ENCODE measurements at places on chromosomes 7 and 10.

DNA sequence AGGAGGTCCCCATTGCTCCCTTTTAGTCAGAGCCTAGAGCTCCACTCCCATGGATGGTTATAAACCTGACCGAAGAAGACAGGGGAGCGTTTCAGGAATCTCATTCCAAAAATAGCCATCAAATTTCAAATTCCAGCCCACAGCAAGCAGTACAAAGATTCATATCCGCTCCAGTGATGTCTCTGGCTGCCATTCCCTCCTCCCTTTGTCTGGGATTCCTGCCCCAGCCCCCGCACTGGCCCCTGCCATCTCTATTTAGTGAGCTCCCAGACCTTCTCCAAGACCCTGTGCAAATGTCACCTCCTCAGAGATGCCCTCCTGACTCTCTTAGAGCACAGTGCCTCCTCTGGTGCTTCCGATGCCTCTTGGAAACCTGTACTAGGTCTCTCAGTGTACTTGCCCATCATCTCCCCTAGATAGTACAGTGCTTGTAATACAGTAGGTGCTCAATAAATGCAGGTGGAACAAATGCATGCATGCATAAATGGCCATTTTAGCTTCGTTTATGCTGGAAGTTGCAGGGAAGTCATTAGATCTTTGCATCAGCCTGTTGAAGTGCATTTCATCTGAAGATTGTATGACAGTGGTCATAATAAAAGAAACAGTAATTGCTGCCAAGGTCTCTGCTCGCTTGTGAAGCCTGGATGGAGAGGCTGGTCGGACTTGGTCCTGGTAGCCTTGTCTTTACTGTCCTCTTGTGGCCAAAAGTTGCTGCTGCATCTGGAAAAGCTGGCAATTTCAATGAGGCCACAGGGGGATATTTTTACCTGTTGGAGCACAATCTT, 32.0 kb upstream of the HABP2 start:
- no peak for DNase-seq

GRCh38 chr7:28998105-28998504, 40.0 kb upstream of the TRIL start:
- no peak for DNase-seq

GRCh38 chr10:75417522-75417927, 13.9 kb upstream of the LRMDA start:
- DNase-seq = no peak

DNA sequence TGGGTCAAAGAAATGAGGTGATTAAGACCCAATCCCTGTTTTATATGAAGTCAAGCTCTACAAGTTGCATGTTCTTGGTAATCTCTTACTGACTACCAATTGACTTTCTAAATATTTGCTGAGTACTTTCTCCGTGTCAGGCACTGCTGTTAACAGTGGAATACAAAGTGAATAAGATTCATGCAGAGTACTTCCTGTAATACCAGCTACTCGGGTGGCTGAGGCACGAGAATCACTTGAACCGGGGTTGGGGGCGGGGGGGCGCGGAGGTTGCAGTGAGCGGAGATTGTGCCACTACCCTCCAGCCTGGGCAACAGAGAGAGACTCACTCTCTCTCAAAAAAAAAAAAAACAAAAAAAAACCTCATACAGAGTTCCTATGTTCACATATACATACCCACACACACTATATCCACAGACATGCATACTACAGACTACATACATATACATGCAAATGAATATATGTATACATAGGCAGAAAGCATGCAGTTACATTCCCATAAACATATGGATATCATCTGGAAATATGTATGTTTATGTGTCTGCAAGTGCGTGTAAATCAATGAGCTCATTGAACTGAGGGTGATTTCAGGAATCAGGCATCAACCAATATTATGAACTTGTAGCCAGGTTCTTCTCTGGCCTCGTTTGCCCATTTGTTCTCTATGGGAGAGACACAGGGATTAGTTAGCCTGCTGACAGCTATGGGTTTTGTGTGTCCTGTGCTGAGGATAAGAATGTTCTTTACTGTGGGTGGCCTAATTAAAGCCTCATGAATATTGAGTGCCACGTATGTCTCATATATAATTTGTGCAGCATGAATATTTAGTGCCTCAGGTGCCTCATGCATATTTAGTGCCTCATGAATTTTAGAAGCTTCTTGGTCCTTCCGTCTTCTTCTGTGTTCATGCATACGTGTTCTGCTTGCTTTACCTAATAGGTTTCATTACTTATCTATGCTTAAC, 73.9 kb downstream of the BICC1 start:
- no peak for DNase-seq

DNA sequence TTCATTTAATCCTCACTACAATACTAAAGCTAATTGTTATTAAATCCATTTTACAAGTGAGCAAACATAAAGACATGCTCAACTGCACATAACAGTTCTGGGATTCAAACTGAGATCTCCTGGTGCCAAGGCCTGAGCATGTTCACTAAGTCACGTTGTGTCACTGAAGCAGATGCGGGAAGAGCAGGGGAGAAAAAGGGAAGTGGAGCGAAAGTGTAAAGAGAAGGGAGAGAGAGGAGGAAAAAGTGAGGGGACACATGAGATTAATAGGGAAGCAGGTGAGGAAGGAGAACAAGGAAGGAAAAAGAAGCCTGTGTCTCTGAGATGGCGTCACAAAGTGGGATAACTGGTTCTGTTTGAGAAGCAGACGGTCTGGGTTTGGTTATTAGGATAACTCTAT, 38.9 kb upstream of the KAT6B start:
- no peak for DNase-seq

DNA sequence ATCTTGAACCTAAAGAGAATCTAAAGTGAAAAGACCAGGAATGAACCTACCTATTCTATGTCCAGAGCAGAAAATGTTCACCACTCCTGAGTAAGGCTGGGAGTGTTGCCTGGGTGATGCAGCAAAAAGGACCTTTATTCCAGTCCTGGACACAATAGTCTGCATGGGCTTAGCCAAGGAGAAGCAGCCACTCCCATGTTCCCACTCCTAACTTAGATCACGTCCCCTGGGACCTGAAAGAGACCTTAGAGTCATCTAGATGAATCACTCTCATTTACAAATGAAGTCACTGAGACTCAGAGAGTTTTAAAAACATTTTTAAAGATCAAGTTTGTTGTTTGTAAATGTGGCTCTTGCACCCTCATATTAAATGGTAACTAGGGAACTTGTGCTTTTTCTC, 763.4 kb downstream of the KCNMA1 start:
- no peak for DNase-seq

- no peak for DNase-seq
Measured at GRCh38 chr10:79946271-79947082, 2.4 kb downstream of the SFTPD start.

GRCh38 chr10:24884316-24884715, 68.1 kb downstream of the PRTFDC1 start:
- DNase-seq = no peak

DNA sequence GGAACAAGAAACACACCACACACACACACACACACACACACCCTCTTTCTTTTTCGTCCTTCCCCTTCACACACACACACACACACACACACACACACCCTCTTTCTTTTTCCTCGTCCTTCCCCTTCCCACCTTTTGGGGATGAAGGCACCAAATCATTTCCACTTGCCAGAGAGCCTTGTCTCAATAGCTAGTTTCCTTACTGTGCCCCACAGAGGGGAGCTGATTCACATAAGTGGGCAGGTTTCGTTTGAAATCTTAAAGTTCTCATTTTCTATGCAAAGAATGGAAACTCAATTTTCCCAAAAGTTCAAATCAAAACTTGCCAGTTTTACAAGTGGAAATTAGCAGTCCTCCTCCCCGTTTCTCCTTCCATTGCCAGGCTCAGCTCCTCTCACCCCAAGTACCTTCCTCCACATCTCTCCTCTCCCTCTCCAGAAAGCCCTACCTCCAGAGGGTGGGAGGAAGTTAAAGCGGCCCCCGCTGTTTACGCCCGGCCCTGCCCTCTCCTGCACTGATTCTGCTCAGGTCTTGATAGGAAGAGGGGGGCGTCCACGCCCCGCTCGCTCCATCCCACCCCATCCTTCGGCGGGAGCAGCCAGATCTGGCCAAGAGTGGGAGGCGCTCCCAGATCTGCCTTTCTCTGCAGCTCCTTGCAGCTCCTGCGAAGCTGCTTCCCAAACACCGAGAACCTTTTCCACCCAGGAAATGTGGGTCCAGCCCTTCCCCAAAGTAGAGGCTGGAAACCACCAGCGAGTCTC, 1.3 kb downstream of the CTTNBP2 start:
- no peak for DNase-seq
